ENCODE measurements at places on chromosomes 2 and 18.

- no peak for DNase-seq
Measured at GRCh38 chr2:44758591-44758990, 182.9 kb upstream of the SIX3 start.

- no peak for DNase-seq
Measured at GRCh38 chr18:43108469-43108868, 7.0 kb downstream of the RIT2 start.

DNA sequence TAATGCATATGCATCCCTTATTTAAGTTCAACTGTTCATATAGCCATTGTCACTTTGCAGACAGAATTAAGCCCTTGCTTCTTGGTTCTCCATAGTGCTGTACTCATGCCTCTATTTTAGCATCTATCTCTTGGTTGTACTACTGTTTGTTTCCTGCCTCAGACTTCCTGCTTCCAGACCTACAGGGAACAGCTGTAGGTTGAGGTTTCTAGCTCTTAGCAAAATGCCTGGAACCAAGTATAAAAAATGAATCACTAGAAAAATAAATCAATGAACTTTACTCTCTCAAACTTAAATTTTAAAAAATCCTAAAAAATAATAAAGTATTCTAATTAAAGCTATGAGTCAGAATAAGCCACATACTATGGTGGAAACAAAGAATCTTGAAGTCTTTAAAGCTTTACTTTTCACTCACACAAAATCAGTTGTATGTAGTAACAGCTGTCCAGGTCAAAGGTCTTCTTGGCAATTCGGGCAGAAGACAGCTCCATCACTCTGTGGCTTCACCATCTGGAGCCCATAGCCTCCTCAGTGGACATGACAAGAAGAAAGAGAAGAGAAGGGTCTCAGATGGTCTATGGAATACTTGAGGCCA lies 1228.1 kb upstream of the GYPC start:
- DNase-seq, result peak; percentile 36

GRCh38 chr2:137369106-137369505 lies 595.2 kb upstream of the HNMT start:
- DNase-seq, result no peak
